Eye (tissue), 1 donor: ENCODE measurements at places on chromosomes 12 and 14.

GRCh38 chr14:28983279-28983678, 216.7 kb downstream of the FOXG1 start:
- no peak for DNase-seq

GRCh38 chr12:94951071-94951934, 52.2 kb downstream of the NDUFA12 start:
- DNase-seq = peak; percentile 22

DNA sequence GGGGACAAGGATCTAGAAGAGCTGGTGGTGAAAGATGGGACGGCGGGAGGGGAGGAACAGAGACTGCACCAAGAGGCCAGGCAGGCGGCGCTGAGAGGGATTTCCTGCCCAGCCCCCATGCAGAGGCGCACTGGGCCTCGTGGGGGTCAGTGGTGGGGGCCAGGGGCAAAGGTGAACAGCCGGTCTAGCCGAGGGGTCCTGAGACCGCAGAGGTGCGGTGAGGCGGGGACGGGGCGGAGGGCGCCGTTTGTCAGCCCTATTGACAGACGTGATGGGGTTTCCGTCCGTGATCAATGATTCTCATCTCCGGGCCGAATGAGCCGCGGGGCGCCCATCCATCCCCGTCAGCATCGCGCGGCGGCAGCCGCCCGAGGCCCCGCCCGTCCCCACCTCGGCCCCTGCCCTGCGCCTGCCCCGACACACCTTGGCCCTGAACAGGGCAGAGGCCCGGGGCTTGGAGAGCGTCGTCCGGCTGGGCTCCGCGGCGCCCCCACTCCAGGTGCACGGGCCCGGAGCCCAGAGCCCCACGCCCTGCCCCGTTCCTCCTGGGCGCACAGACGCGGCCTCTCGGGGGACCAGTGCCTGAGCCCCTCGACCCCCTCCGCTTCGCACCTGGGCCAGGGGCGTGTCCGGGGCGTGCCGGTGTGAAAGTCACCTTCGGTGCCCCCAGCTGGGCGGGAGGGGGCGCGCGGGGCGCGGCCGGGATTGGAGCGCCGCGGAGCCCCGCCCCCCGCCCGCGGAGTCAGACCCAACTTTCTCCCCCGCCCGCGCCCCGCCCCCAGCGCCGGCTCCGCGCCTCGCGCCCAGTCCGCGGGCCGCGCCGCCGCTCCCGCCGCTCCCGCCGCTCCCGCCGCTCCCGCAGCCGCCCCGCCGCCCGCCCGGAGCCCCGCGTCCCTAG, at the start of gene NXPH4:
NXPH4 (plus strand) TSS at position 781 of the 898 bp plus-strand sequence. CDS start 176 bp downstream, outside the sequence.
- DNase-seq = peak; percentile 50

- peak; percentile 70 for DNase-seq
Measured at GRCh38 chr14:101118746-101119591, 215.4 kb upstream of the RTL1 start.
